ENCODE measurements at places on chromosomes 3 and 15.

GRCh38 chr15:93709708-93710107, 521.7 kb upstream of the MCTP2 start:
- no peak for DNase-seq

GRCh38 chr3:86986671-86987420, 4.1 kb downstream of the VGLL3 start:
- no peak for DNase-seq

- no peak for DNase-seq
Measured at GRCh38 chr3:190721330-190721729, 141.2 kb downstream of the GMNC start.

GRCh38 chr3:25265284-25265683, 162.8 kb upstream of the RARB start:
- no peak for DNase-seq

DNA sequence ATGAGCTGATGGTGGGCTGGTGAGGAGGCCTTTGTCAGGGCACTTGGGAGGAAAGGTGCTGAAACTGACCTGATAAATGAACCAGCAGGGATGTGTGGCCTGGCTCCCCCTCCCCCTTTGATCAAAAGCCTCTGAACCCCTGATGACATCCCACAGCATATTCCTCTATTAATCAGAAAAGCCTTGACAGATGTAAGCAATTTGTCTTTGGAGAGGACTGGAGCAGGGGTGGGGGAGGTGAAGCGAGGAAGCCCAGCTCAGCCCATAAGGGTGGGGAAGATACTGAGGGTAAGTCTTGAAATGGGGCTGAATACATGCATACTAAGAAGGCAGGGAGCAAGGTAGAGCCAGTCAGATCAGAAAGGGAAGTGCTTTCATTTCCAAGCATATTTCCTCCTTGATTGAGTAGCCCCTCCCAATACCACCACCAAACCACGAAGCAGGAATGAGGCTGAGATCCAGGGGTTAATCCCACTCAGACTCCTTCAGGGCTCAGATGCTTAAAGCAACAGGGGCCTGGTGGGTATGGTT, 34.7 kb upstream of the MRPS22 start:
- DNase-seq, result no peak
